ENCODE measurements at places on chromosomes 7 and 10.

DNA sequence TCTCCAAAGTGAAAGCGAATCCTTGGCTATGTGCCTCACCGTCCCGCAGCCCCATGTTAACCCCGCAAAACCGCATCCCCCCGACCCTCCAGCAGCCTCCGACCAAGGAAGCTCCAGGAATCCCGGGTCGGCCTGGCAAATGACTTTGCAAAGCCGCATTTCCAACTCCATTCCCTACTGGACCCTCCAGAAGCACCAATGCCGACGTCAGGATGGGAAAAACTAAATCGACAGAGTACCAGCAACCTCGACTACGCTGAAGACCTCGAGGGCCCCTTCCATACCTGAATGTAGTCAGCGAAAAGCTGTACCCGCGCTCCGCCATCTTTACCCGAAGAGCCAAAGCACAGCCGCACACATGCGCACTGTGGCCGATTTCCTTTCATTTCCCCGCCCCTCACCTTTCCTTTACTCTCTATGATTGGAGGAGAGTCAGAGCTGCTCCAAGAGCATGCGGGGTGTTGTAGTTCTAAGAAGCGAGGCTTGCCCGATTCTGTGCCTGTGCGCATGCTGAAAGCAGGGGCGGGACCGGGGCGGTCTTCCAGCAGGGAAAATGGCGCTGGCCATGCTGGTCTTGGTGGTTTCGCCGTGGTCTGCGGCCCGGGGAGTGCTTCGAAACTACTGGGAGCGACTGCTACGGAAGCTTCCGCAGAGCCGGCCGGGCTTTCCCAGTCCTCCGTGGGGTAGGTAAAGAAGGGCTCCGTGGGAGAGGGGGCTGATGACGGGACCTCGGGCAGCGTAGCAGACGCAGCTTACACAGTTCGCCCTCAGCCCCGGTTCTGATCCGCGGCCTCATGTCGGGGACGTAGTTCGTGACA is at the start of the genes MRPL32 and PSMA2:
MRPL32 (plus strand) TSS at position 543 of the 818 bp plus-strand sequence; CDS start at position 554, 11 bp downstream.
PSMA2 (minus strand) TSS at position 341 of the 818 bp plus-strand sequence; CDS start at position 325, 16 bp downstream.
- DNase-seq, result peak; percentile 93

DNA sequence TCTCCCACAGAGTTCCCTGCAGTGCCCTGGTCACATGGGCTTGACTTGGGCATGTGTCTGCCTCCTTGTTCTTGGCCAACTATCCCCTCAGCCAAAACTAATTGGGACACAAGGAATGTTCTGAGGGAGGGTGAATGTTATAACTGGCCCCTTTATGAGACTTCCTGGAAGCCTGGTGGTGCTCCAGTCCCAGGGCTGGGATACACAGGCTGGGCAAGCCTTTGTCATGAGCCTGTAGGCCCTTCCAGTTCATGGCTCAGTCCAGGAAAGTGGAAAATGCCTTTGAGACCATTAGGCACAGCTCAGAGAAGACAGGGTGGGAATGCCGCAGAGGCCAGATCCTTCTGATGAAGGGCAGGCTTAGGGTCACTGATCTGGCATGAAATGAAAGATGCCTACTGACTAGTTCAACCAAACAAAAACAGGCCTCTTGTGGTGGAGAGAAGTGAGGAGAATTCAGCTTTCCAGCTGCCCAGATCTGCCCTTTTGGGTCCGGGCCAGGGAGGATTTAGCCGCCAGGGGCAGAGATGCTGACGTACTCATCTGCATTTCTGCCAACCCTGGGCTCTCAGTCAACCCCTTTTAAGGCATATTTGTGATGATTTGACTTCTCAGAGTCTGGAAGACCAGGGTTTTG is 961.5 kb downstream of the KCNMA1 start:
- peak; percentile 28 for DNase-seq

- DNase-seq, result no peak
Measured at GRCh38 chr10:124957404-124957947, 15.6 kb downstream of the ZRANB1 start.

DNA sequence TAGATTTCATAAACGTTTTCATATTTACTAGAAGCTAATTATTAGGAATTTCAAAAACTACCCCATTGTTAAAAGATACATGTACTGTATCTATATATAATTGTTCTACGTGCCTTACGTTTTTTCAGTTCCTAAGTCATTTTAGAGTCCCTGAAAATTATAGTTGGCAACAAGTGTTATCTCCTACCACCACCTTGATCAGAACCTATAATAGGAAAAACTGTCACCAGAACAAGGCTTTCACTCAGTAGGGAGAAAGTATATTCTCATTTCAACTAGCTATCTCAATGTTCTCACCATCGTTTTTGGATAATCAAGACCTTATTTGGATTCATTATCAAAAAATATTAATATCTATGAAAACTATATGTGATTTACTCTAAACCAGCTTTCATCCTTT is 107.7 kb downstream of the CPEB3 start:
- no peak for DNase-seq

- DNase-seq, result no peak
Measured at GRCh38 chr10:106636766-106637491, 527.6 kb downstream of the SORCS1 start.
